ENCODE measurements at places on chromosomes 7 and 10.

DNA sequence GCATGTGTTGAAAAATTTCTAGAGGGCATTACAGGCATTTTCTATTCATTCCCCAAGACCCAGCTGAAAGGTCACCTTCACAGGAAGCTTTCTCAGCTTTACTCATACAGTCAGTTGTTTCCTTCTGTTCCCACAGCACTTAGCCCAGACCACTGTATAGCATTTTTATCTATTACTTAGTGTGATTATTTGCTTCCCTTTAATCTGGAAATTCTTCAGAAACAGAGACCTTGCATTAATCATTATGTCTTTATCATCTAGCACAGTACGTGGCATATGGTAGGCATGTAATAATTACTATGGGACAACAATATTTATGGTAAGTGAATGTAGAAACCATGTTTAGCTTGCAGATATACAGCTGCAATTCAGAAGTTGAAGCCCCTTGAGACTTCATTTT lies 38.2 kb upstream of the CDK6 start:
- DNase-seq, result no peak

- DNase-seq, result no peak
Measured at GRCh38 chr10:3081383-3081981, 14.1 kb downstream of the PFKP start.

DNA sequence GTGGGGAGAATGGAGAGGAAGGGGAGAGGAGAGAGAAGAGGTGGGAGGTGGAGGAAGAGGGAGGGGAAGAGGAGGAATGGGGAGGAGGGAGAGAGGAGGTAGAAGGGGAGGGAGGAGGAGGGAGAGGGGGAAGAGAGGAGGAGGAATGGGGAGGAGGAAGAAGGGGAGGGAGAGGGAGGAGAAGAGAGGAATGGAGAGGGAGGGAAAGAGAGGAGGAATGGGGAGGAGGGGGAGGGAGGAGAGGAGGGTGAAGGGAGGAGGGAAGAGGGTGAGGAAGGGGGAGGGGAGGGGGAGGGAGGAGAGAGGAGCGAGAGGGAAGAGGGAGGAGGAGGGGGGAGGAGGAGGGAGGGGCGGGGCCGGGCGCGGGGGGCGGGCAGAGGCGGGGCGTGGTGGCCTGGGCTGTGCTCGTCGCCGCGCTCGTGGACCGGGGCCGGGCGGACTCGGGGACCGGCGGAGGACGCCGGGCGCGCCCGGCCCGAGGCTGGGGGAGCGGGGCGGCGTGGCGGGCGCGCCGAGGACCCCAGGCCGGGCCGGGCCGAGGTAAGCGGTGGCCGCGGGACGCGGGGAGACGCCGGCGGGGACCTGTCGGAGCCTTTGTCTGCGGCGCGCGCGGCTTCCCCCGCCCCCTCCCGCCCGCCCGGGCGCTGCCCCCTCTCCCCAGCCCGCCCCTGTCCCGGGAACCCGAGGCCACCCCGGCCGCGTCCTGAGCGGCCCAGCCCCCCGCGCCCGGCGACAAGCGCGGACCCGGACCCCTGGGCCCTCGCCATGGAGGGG lies at the start of gene SLC29A4:
SLC29A4 (plus strand) TSS at position 401 of the 774 bp plus-strand sequence. CDS start 4,874 bp downstream, outside the sequence.
- DNase-seq, result no peak

DNA sequence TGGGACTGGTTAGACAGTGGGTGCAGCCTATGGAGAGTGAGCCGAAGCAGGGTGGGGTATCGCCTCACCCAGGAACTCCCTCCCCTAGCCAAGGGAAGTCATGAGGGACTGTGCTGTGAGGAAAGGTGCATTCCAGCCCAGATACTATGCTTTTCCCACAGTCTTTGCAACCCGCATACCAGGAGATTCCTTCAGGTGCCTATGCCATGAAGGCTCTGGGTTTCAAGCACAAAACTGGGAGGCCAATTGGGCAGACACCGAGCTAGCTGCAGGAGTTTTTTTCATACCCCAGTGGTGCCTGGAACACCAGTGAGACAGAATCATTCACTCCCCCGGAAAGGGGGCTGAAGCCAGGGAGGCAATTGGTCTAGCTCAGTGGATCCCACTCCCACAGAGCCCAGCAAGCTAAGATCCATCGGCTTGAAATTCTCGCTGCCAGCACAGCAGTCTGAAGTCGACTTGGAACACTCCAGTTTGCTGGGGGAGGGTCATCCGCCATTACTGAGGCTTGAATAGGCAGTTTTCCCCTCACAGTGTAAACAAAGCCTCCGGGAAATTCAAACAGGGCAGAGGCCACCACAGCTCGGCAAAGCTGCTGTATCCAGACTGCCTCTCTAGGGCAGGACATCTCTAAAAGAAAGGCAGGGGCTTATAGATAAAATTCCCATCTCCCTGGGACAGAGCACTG lies 141.4 kb downstream of the TFEC start:
- DNase-seq, result no peak

DNA sequence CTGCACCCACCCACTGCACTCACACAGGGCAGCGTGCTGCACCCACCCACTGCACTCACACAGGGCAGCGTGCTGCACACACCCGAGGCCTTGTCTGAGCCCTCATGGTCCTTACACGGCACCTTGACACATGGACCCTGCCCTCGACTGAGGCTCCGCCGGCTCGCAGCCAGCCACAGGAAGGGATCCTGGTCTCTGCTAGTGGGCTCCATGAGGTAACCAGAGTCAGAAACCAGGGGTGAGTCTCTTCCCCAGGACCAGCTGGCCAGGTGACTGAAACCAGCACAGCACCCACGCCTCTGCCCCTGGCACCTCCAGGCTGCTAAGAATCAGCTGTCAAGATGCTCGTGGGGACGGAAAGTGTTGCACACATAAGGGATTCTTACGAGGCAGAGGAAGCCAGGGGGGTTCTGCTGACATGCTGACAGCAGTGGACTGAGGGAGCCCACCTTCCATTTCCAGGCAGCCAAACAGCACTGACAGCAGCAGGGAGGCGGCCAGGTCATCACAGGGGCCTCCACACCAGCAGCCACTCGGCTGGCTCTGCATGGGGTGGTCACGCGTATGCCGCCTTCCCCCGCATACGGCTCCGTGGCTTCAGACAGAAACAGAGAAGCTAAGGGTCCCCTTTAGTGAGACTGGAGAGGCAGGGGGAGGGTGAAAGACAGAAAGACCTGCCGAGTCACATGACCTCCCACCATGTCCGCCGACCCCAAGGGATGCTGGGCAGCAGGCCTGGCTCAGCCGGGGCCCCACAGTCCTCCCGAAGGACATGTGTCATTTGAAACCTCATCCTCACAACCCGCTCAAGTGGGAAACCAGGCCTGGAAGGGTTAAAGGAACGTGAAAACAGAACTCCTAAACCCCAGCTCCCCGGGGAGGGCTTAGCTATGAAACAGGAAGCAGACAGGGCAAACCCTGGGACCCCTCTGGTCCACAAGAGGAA lies 34.2 kb downstream of the GPER1 start:
- DNase-seq, result no peak

GRCh38 chr10:47423476-47423875 lies 39.4 kb upstream of the ZNF488 start:
- DNase-seq, result no peak

DNA sequence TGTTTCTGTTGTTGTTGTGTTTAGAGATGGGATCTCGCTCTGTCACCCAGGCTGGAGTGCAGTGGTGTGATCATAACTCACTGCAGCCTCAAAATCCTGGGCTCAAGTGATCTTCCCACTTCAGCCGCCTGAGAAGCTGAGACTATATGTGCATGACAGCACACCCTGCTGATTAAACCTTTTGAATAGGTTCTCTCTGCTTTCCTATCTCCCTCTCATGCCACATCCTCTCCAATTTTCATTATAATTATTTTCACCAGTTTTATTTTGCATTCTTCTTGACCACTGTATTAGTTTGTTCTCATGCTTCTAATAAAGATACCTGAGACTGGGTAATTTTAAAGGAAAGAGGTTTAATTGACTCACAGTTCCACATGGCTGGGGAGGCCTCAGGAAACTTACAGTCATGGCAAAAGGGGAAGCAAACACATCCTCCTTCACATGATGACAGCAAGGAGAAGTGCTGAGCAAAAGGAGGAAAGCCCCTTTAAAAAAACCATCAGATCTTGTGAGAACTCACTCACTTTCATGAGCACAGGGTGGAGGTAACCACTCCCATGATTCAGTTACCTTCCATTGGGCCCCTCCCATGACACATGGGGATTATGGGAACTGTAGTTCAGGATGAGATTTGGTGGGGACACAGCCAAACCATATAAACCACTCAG lies 12.9 kb downstream of the AGK start:
- DNase-seq, result no peak

GRCh38 chr7:49763791-49764190 lies 9.6 kb upstream of the VWC2 start:
- DNase-seq, result no peak

DNA sequence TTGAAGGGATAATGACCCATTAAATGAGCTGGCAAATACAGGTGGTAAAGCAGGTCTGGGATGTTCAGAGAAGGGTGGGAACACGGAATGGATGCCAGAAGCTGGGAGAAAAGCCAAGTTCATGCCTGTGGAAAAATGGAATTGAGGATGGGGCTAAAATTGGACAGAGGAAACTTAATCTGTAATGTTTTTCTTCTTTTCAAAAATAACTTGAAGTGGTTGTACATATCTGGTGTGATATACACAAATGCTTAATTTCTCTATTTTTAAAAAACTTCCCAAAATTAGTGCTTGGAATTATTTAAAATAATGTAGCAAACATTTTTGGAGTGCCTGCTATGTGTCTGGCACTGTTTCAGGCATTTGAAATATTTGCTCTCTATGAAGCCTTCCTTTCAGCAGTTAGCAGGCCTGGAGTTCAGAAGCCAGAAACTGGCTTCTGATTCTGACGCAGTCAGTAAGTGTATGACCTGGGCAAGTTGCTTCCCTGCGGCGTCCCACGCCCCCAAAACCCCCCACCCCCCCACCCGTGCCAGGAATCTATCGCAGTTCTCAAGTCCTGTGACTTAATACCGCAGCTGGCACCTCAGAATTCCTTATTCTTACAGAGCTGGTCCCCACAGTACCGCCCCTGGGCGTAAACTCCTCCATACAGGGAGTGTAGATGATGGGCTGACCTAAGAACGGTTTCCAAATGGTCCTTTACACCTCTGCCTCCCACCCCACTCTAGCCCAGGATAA lies 828 bp upstream of the MALSU1 start:
- no peak for DNase-seq

GRCh38 chr7:54477083-54477482 lies 65.1 kb upstream of the VSTM2A start:
- DNase-seq, result no peak

DNA sequence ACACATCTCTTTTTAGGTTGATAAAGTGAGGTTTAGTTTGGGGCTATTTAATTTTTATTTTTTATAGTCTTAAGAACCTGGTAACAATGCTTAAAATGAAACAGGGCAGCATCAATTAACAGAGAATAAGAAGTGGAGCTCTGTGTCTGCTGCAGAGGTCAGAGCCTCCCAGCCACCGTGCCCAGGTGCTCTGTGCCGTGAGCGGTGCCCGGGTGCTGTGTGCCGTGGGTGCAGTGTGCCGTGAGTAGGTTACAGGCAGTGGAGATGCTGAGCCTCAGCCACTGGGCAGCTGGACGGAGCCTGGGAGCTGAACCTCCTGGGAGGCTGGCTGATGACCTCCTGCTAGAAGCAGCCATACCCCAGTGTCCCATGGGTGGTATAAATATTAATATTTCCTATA lies 250.0 kb downstream of the KLF6 start:
- DNase-seq, result no peak

GRCh38 chr7:19749658-19750057 lies 23.8 kb downstream of the TMEM196 start:
- no peak for DNase-seq

- DNase-seq, result no peak
Measured at GRCh38 chr7:134446446-134446845, 12.5 kb downstream of the AKR1B1 start.

Data from DMS79 treated with DMSO at 0.1 percent for 48 hours (cell line).